ENCODE measurements at places on chromosomes 5 and 9.

DNA sequence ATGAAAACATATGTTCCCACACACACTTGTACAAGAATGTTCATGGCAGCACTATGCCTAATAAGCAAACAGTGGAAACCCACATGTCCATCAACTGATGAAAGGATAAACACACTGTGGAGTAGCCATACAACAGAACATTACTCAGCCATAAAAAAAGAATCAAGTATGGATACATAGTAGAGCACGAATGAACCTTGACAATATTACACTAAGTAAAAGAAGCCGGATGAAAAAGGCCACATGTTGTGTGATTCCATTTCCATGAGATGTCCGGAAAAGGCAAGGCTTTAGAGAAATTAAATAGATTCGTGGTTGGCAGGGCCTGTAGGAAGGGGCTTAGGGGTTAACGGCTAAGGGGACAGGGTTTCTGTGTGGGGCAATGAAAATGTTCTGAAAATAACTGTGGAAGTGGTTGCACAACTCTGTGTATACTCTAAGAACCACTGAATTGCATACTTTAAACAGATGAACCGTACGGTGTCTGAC, 51.4 kb downstream of the COL23A1 start:
- no peaks in the 10 kb centered on the region for H3K36me3 ChIP-seq
- peaks cover 35% of the 10 kb centered on the region for H3K27me3 ChIP-seq
- H3K4me1 ChIP-seq = no peaks in the 10 kb centered on the region
- no peak for DNase-seq

GRCh38 chr5:14906628-14907027, 35.0 kb upstream of the ANKH start:
- H3K36me3 ChIP-seq = no peaks in the 10 kb centered on the region
- no peaks in the 10 kb centered on the region for H3K4me1 ChIP-seq
- H3K27ac ChIP-seq = no peak overlapping the region
- no peak overlapping the region for H3K4me3 ChIP-seq
- no peak for DNase-seq
- no peaks in the 10 kb centered on the region for H3K27me3 ChIP-seq

- no peak overlapping the region for H3K27ac ChIP-seq
- no peaks in the 10 kb centered on the region for H3K36me3 ChIP-seq
- DNase-seq = no peak
- no peaks in the 10 kb centered on the region for H3K27me3 ChIP-seq
These were observed 11.8 kb upstream of the REEP5 start for GRCh38 chr5:112933651-112934365.

- no peak overlapping the region for H3K4me3 ChIP-seq
- no peaks in the 10 kb centered on the region for H3K36me3 ChIP-seq
- H3K27me3 ChIP-seq = no peaks in the 10 kb centered on the region
- DNase-seq = no peak
- no peak overlapping the region for H3K27ac ChIP-seq
These were observed 8.9 kb upstream of the RAB14 start for GRCh38 chr9:121210536-121210935.

GRCh38 chr5:121525706-121526105, 326.0 kb upstream of the FTMT start:
- DNase-seq = no peak
- no peak overlapping the region for H3K4me3 ChIP-seq
- H3K36me3 ChIP-seq = no peaks in the 10 kb centered on the region
- H3K27me3 ChIP-seq = no peaks in the 10 kb centered on the region
